ENCODE measurements at places on chromosomes 11 and 22.

- no peak for DNase-seq
These were observed 1.9 kb downstream of the SLC25A45 start for GRCh38 chr11:65380460-65381119.

DNA sequence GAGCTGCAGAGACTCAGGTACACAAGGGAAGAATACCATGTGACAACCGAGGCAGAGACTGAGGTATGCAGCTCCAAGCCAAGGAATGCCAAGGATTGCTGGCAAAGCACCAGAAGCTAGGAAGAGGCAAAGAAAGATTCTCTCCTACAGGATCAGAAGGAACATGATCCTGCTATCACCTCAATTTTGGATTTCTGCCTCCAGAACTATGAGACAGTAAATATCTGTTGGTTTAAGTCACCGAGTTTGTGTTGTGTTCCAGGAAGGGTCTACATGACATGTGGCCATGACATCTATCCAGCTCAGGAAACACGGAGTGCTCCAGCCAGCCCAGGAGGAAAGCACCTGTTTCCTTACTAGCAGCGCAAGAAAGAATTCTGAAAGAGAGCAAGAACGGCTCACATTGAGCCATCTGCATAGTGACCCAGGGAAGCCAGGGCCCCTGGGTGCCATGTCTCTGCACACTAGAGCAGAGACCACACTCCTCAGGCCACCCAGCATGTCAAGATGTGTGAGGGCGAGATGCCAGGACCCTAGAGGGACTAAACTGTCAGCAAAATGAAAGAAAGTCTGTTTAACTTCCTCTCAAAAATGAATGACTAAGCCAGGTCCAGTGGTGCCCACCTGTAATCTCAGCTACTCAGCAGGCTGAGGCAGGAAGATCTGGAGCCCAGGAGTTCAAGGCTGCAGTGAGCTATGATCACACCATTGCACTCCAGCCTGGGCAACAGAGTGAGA lies 35.6 kb upstream of the GALNT18 start:
- no peak for DNase-seq

- peak; percentile 10 for DNase-seq
These were observed 10.9 kb downstream of the INS start for GRCh38 chr11:2149864-2150847.

DNA sequence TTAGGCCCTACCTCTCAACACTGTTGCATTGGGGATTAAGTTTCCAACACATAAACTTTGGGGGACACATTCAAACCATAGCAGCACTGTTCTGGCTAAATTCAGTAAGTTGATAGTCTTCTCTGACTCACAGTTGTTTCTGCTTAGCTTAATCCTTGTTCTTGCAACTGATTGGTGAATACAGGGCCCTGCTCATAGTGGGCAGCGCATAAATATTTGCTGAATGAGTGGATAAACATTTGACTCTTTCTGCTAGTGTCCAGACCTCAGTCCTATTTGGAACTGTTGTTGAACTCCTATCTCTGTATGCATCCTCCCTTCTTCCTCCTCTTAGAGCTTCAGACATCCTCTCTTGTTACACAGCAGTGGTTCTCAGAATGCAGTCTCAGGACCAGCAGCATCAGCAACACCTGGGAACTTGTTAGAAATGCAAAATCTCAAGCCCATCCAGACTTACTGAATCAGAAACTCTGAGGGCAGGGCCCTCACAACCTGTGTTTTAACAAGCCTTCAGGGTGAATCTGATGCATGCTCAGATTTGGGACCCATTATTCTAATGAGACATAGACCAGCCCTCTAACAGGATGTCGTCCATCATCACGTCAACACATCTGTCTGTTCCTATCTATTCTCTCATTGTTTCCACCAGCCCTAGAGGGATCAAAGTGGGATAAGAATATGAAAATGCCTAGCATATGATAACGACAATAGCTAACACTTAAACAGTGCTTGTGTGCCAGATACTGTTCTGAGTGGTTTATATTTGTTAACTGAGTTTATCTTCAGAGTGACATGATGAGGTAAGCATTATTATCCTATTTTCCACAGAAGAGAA lies 22.3 kb downstream of the SPON1 start:
- peak; percentile 45 for DNase-seq

DNA sequence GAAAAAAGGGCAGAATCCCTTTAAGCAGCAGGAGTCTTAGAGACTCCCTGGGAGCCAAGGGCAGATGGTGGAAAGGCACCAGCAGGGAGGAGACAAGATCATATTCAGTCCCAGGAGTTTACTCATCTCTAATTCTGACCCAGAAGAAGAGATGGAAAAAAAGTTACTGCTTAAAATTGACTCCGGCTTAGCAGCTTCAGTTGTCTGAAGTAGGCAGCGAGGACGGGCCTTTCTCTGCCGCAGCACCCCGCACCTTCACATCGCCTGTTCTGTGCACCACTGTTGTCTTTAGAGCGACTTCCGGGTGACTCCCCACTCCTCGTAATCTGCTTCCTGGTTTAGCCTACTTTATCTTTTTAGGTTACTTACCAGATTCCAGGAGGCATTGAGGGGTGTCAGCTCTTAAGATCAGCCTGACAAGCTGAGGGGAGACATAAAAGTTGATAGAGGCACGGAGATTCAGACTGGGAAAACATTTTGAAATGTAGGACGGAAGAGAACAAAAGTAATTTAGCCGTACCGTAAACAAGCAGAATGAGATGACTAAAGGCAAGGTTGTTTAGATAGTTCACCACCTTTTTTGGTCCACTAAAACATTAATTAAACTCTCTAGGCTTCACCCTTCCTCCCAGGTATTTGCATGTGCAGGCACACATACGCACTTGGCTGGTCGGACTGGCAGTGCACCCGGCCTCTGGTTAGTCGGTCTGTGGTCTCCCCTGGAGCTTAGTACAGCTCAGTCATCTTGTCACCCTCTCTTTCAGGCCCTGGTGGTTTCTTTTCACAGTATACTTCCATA lies 74.3 kb downstream of the CECR2 start:
- no peak for DNase-seq

GRCh38 chr22:19937616-19938473 lies 3.7 kb upstream of the COMT start:
- no peak for DNase-seq

DNA sequence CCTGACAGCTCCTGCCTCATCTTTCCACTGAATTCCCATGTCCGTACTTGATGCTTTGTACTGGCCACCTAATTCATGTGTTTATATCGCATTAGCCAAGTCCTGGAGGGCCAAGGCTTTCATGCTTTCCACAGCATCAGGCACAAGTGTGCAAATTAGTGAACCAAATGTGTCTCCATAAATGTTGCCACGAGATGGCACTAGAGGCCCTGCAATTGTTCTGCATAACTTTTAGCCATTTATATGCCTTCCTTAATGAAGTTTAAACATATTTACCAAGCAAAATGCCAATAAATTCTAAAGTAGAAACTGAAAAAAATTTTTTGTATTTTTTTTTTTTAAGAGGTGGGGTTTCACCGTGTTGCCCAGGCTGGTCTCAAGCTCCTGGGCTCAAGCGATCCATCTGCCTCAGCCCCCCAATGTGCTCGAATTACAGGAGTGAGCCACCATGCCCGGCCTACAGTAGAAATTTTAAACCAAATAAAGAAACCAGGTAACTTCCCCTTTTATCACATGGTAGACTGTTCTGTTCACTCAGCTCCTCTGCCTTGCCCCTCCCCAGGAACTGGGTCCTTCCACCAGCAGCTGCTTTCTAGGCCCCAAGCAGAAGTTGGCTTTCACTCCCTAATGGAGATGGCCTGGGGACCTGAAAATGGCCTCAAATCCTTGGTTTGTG lies 20.8 kb upstream of the IL18BP start:
- DNase-seq, result peak; percentile 32

DNA sequence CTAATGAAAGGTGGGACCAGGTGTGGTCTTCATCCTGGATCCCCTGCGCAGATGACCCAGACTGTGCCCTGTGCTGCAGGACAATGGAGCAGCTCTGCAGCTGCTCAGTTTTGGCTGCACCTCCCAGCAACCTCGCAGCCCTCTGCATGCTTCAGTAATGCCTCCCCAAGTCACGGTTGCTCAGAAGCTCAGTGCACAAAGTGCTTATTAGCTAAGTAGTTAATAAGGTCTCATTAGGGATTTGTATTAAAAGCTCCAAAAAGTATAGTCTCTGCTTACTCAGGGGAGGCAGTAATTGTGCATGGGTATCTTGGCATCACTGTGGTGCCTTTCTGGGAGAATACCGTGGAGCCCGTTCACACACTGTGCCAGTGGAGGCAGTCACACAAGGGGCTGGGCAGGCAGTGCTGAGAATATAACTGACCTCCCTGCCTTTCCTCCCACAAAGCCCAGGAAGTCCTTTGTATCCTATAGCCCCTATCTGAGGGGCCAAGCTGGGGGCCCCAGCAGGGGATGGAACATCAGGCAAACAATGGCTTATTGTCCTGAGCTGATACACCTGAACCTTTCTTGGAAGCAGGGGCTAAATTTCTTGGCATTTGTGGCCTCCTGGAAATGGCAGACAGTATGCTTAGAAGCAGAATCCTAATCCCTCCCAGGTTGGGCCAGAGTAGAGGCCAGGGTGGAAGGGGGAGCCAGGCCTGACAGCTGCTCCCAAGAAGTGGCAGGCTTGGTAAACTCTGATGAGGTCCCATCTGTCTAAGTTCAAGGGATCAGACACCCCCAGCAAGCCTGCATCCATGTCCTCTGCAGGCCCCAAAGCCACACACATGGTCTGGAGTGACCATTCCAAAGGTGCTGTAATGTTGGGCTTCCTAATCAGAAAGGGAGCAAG lies 125.5 kb upstream of the PARVA start:
- DNase-seq, result no peak

DNA sequence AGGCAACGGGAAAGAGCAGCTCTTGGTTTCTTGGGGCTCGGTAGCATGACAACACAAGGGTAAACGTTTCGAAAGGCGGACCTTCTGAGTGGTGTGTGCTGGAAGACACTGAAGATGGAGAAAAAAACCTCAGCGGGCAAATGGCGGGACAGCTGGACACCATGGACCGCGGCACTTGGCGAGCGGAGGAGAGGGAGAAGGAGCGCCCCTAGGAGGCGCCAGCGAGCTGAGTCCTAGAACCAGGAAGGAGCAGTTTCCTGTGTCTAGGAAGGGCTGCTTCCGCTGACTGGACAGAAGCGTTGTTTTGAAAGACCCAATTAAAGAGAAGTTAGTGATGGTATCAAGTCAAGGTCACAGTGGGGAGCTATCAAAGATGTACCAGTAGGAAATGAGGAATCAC lies 44.0 kb upstream of the OPCML start:
- no peak for DNase-seq

DNA sequence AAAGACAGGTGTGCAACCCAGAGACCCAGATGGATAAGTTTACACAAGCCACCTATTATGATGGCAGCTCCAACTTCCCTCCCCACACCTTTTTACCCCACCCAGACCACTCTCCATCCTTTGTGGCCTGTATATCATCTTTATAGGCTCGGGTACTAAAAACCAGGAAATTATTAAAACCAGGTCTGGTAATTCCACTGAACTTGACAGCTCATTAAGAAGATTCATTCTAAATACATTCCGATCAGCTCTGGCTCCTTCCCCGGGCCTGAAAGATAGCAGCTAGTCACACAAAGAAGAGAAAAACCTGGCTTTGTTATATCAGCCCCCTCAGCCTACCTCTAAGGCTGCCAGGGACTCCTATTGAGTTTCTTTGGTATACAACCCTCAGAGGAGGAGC lies 67.9 kb upstream of the API5 start:
- no peak for DNase-seq

- DNase-seq, result peak; percentile 75
These were observed 13.0 kb upstream of the MYEOV start for GRCh38 chr11:69280994-69281393.

- no peak for DNase-seq
These were observed 32.9 kb upstream of the GAL start for GRCh38 chr11:68651208-68651984.

GRCh38 chr11:108965306-108966001 lies 300.6 kb downstream of the DDX10 start:
- no peak for DNase-seq

DNA sequence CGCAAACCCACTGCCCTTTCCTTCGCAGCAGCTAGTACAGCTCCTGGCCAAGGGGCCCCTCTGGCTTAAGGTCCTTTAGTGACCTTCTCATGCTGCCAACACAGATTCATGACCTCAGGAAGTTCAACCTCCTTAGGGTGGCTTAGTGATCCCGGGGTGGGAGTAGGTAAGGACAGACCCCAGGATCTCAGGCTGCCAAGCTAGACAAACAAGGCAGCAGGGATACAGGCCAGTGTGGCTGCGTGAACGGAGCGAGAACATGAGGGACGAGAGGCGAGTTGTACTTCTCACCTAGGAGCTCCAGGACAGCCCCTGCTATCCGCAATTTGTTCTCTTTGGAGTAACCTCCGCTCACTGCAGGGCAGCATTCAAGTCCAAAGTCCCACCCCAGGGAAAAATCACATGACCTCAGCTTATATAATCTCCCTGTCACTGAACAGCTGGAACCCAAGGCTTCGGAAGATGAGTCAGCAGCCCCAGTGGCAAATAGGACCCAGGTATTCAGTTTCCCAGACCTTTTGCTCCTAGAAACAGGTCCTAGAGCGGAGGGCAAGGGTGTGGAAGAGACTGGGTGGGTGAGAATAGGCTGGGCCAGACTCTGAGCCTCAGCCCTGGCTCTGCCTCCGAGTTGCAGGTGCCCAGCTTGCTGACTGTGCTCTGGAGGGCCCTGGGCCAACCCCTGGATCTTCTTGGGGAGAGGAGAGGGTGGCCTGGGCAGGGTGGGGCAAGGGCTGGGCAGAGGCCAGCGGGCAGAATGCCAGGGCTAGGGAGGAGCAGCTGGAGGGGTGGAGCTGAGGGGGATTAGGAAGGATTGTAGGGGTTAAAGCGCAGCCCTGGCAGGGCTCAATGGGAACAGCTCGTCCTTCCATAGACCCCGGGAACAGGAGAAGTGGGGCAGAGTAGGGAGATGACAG lies 13.1 kb downstream of the USP2 start:
- no peak for DNase-seq

DNA sequence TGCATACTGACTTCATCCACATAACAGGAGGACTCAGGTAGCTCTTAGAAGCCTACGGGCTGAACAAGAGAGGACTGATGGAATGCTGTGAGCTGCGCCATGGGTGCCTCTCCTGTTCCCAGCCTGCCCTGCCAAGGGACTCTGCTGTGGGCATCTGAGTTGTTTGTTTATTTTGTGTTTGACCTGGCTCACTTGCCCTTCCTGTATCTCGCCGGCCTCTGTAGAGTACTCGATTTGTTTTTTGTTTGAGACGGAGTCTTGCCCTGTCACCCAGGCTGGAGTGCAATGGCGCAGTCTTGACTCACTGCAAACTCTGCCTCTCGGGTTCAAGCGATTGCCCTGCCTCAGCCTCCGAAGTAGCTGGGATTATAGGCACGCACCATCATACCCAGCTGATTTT lies 1.8 kb downstream of the TTC38 start:
- no peak for DNase-seq

DNA sequence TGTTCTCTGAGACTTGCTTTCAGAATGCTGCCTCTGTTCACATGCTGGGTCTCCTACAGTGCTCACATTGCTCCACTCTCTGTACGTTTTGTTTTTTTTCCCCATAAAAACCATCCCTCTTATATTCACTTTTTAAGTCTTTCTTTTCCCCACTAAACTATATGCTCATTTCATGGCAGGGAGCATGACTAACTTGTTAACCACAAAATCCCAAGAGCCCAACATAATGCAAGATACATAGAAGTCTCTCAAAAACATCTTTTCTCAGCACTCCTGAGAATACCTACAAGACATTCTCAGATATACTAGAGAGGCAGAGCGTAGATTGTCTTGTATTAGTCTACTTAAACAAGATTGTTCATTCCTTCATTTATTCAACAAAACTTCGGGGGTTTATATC lies 73.3 kb downstream of the FAM76B start:
- DNase-seq, result no peak

GRCh38 chr11:82676483-82677094 lies 57.1 kb downstream of the FAM181B start:
- DNase-seq, result no peak

GRCh38 chr11:100632941-100633452 lies 54.1 kb upstream of the ARHGAP42 start:
- no peak for DNase-seq
